COR-L47 (cell line): ENCODE measurements at places on chromosomes 2 and 18.
A peak's percentile ranks its signal among the peaks of the same experiment; 100 is the strongest.

DNA sequence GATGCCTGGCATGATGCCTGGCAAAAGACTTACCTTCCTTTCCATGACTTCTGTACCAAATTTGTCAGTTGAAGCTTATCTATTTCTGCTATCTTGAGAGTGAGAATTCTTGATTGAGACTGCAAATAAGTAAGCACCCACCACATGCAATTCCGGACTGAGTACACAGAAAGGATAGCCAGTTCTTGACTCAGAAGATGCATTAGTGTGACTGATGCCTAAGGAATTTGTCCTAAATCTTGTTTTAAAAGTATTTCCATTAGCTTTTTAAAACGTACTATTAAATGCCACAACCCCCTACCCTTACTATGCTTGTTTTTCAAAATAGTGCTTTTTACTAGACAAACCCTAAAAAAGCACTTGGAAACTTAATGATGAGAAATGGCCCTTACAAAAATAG, 545 bp downstream of the MPP4 start:
- no peak for DNase-seq

DNA sequence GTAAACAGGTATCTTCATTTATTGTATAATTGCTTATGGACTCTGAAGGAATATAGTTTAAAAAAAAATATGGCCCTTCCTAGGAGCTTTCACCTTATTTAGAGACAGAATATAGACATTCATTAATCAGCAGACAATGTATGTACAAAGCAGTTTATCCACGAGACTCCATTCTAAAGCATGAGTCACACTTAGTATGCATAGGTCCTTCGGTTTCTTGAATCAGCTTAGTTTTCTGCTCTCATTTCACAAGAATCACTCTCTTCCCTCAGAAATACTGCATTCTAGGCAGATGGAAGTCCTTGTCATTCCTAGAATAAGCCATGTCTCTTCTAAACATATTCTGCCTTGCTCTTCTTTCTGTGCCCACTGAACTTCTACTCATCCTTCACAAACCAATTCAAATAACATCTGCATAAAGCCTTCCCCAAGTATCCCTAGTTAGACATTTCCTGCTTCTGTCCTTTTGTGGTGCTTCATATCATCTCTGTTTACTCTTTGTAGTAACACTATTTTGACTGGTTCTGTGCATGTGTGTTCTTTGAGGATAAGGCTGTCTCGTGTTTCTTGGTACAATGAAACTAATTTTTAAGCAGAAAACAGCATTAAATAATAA, 84.5 kb downstream of the PTRHD1 start:
- DNase-seq = no peak

GRCh38 chr2:216210701-216211540, 101.8 kb downstream of the XRCC5 start:
- DNase-seq = no peak

GRCh38 chr2:12819103-12819475, 102.4 kb downstream of the TRIB2 start:
- no peak for DNase-seq

DNA sequence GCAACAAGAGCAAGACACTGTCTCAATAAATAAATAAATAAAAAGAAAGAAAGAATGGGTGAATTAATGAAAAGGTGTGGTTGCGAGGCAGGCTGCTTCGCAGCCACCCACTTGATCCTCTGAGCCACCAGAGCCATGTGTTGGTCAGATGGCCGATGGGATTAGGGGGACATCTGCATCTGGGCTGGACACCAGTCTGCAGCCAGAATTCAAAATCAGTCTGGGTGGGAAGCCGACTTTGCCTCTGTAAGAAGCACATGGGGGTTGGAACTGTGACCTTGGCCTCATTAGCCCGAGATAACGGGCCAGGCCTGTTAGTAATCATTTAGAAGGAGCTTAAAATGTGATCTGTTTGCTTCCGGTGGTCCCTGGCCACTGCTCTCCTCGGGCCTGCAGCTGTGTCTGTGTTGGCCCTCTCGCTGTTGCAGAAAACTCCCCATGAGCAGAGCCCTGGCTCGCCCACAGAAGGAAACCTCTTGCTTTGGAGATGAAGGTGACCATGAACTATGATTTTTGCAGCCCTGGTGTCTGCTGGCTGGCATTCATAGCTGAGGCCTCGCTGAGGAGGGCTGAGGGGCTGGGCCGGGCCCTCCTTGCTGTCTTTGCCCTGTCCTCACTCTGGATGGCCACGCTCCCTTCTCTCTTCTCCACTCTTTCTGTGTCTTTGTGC, 94.4 kb downstream of the DYSF start:
- DNase-seq = no peak

DNA sequence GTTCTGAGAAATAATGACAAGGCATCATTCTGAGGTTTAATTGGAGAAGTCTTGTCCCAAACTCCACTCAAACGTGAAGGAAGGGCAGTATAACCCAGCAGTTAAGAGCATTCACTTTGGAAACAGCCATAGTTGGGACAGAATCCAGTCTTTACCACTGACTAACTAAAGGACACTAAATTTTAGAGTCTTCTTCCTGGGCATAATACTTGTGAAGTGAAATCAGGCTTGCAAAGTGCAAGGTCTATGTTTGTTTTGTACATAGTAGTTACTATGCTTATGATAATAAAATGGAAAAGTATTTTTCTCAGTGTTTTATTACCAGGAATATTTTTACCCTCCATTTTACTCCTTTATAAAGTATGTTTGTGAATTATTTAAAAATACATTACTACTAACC, 748.2 kb upstream of the ID2 start:
- DNase-seq = no peak

GRCh38 chr2:198282061-198282460, 477.7 kb downstream of the PLCL1 start:
- DNase-seq = no peak

DNA sequence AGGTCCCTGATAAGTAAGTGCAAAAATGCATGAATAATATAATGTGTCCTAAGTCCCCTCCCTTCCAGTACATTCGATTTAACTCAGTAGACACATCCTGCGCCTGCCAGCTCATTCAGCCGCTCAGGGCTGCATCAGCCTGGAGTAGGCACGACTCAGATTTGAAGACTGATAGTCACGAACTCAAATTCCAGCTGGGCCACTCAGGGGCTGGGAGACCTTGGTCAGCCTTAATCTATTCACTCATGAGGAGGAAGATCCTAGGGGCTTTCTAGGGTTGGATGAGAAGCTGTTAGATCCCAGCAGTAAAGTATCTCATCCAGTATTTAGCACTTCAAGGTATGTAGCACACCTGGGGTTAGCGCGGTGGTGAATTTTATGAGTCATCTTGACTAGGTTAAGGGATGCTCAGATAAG, 98.9 kb upstream of the ODC1 start:
- no peak for DNase-seq

GRCh38 chr18:11498821-11499220, 110.6 kb upstream of the SLC35G4 start:
- DNase-seq = no peak

DNA sequence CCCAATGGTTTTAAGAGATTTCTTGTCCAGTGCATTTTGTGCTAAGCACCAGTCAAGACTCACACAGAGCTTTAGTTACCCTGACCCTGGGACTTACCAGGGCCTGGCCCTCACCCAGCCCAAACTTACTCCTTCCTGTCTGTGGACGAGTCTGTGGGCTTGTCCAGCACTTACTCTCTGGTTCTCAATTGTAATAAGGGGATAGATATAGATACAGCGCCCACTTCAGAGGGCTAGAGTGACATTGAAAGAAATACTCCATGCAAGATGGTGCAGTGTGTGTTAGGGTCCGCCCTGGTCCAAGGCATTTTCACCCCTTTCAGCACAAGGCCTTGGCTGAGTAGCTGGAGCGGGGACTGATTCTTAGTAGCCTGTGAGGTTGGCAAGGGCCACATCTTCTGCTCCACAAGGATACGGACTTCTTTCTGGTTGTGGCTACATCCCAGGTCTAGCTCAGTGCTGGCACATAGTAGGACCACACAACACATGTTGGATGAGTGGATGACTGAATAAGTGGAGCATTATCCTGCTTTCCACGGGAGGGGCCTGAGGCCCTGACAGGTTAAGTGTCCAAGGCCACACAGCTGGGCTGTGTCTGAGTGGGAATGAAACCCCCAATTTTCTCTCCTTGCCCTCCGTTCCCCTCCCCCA, 3.8 kb upstream of the ARID5A start:
- no peak for DNase-seq

DNA sequence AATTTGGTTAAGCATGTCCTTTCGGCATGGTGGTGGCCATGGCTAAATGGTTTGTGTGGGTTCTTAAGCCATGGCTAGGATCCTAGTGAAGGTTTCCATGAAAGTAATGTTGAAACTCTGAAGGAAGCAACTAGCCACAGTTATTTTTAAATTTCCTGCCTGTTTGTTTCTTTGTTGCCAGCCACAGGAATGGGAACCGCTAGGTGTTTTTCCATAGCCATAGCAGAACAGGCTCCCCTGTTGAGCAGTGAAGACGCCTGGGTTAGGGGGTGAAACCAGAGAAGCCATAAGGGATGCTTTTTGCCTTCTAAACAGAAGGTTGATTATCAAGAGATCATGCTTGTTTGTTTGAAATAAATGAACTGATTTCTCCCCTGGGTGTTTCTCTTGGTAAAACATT, 60.1 kb upstream of the CHMP1B start:
- DNase-seq = no peak

- DNase-seq = peak; percentile 78
Observed at GRCh38 chr2:128321784-128322714, 3.4 kb upstream of the HS6ST1 start.

DNA sequence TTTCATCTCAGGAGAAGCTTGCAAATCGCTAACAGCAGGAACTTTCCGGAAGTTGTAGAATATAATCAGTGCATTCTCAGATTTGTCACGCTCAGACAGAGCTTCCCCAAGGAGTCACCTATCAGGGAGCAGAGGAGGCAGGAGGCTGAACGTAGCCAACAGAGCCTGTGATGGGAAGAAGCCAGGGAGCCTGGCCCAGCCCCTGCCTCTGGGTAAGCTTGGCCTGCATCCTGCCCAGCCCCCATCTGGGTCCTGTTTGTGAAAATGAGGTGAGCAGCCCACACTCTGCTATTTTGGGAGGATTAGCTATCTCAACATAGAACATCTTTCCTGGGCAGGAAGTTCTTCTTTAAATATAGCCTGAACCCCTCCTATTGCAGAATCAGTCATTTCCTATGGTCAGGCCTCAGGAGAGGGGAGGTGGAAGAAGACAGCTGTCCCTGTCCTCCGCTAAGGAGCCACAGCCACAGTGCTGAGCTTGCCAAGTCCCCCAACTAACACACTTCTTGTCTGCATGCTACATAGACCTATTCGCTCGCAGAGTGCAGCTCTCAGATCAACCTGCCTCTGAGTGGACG, 19.2 kb upstream of the PKDCC start:
- no peak for DNase-seq

DNA sequence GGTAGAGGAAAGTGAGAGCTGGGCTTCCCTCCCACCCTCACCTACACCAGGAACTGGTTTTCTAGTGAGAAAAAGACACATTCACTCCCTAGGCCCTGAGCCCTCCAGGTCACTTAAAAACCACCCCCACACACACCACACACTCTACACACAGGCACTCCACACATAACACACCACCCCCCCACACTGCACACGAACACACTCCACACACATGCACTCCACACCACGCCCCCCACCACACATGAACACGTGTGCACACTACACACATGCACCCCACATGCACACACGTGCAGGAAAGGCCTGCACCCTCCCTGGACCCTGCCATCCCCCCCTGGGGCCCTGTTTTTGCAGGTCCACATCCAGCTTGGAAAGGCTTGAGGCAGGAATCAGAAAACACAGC, 67.6 kb downstream of the RALBP1 start:
- no peak for DNase-seq

DNA sequence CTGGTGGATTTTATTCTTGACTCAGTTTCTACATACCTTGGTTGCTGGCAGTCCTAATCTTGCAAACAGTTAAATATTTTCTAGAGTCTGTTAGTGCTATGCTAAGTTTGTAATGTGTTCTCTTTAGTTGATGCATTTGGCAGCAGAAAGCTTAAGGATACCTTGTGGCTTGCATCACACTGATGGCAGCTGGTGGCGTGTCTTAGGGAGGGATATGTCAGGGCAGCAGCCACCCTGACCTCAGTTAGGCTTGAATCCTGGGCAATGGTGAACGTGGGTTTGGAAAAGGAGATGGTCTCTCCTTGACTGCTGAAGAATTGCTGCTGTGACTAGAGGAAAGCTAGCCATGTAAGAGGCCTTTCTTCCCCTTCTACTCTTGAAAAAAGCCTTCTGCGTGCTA, 4.2 kb downstream of the IAH1 start:
- no peak for DNase-seq

GRCh38 chr2:204065566-204065965, 129.0 kb downstream of the ICOS start:
- no peak for DNase-seq

DNA sequence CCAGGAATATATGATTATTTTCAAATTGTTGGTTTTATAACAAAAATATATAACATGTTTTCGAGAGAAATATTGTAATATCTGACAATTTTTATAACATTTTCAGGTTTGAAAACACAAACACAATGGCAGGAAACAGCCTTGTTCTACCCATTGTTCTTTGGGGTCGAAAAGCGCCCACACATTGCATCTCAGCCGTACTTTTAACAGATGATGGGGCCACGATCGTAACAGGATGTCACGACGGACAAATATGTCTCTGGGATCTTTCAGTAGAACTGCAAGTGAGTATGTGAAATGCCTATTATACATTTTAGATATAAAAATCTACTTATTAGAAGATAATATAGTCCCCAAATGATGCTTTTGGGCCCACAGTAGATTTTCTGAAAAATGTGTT, 21.2 kb downstream of the WDR7 start:
- no peak for DNase-seq

DNA sequence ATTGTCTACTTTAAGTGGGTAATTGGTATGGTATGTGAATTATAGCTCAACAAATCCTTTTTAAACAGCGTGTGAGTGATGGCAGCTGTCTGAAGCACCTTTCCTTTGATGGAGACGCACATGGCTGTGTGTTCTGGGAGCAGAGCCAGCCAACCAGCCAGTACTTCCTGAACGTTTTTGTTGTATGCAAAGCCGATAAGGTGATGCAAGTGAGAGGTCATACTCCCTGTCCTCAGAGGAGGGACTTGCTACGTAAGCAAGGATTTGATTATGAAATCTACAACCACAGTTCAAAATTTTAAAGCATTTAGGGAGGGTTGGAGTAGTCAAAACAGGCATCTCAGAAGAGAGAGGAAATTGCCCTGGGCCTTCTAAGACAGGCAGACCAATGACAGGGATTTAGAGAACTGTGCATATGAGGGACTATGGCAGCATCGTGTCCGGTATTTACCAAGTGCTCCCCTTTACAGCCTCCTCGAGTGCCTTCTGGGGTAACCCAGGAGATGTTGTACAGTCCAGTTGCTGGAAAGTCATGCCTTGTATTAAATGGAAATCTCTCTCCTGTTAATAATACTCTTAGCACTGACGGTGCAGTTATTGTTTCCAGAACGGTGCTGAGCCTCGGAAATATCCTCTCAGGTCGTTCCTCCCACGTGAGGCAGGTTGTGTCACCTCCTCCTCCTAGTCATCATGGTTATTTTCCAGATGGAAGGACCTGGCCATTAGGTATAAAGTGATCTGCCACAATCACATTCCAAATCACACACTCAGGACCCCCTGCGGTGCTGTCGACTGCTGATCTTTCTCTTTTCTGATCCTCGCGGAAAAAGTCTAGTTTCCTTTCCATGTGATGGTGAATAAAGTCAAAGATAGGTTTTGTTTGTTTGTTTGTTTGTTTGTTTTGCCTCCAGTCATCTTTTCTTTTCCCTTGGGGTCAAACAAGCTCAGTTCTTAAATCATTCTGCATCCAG, 28.4 kb downstream of the ARHGEF4 start:
- no peak for DNase-seq

GRCh38 chr18:14031053-14031452, 101.2 kb downstream of the ZNF519 start:
- no peak for DNase-seq

GRCh38 chr2:237209885-237210284, 124.2 kb downstream of the COPS8 start:
- no peak for DNase-seq
